ENCODE measurements at places on chromosomes 3 and 15. TPM values are rescaled to one million over a fixed set of nuclear protein-coding genes. Genes with fewer than 3 reads are reported as not detected.

ABCC5 gene
- 73.4 TPM for total RNA-seq

DNA sequence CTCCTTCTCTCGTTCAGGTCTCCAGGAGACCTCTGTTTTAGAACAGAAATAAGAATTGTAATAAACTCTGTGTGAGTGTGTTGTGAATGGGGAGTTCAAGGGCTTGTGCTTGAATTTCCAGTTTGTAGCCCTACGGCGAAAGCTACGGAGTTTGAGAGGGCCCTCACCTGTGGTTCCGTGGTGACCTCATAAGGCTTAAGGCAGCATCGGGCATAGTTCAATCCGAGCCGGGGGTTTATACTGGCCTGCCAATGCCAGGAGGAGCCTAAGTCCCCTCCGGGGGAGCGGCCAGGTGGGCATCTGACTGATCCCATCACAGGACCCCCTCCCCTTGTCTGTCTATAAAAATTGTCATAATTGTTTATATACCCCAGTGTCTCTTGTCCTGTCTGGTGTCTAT lies 43.7 kb downstream of the ZBTB11 start:
- H3K4me1 ChIP-seq = no peaks in the 10 kb centered on the region
- no peaks in the 10 kb centered on the region for H3K27me3 ChIP-seq
- no peak for DNase-seq
- no peaks in the 10 kb centered on the region for H3K36me3 ChIP-seq
- no peak overlapping the region for H3K4me3 ChIP-seq

GRCh38 chr3:10594915-10595314 lies 89.5 kb upstream of the ATP2B2 start:
- H3K4me1 ChIP-seq = no peaks in the 10 kb centered on the region
- H3K27me3 ChIP-seq = no peaks in the 10 kb centered on the region
- H3K27ac ChIP-seq = no peak overlapping the region
- no peak for DNase-seq

PAK6 gene
- 3.3 TPM for total RNA-seq

- no peaks in the 10 kb centered on the region for H3K36me3 ChIP-seq
- H3K27ac ChIP-seq = no peak overlapping the region
- no peak overlapping the region for H3K4me3 ChIP-seq
- no peak for DNase-seq
Measured at GRCh38 chr3:40913641-40914040, 285.7 kb upstream of the CTNNB1 start.

DNA sequence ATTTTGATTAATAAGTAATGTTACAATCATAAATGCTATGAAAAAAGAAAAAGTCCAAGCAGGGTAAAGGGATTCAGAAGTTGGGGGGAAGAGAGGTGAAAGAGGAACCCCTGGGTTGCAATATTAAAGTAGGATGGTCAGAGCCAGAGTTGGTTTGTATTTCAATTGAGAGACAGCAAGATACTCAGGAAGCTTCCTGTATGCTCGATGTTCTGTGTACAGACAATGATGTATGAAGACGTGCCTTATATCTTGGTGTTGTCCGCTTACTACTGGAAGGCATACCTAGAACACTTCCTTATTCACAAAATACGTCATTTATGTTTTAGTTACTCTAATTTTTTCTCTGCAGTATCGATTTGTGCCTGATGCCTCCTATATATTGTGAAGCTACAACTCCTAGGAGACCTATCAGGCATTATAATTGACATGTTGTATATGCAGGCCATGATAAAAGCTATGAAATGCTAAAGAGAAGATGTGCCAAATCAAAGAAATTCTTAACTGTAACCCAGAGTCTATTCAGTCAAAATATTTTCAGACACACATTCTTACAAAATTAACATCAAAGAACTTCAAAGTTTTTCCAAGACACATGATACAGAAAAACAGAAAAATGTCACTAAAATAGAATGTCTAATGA lies 87.5 kb downstream of the TBL1XR1 start:
- no peaks in the 10 kb centered on the region for H3K36me3 ChIP-seq
- no peak overlapping the region for H3K4me3 ChIP-seq
- H3K4me1 ChIP-seq = peaks cover 10% of the 10 kb centered on the region
- H3K27ac ChIP-seq = no peak overlapping the region
- H3K27me3 ChIP-seq = no peaks in the 10 kb centered on the region
- no peak for DNase-seq
